Right ventricle myocardium superior (tissue), 1 donor: ENCODE measurements at places on chromosomes 1 and 21. TPM values are rescaled to one million over a fixed set of nuclear protein-coding genes. Genes with fewer than 3 reads are reported as not detected.
A peak's percentile ranks its signal among the peaks of the same experiment; 100 is the strongest.

DNA sequence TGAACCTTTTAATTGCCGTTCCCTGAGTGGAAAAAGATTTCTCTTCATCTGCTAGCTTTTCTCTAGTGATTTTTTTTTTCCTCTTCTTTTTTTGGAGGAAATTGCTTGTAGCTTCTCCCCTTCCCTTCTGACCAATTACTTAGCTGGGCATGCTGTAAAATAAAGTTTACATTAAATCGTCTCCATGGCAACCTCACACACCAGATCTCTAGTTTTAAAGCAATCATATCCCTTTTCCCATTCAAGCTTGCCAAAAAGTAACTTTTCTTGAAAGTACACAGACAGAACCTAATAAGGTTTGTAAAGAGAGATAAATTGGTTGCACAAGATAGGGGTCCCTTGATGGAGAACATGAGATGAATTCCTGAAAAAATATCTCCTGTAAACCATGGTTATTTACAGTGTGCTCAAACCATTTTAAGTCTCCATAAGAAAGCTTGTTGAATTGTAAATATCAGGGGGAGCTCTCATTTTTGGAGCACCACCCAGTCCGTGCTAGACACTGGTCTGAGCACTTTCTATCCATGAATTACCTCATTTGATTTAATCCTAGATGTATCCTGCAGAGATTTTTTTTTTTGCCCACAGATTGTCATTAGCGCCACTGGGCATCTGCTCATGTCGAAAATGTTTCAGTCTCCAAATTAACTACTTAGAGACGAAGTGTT is 32.6 kb upstream of the HTR1D start:
- no peak for DNase-seq

- peak; percentile 82 for DNase-seq
Measured at GRCh38 chr21:36134803-36135390, at the start of gene CBR3. Gene CBR3 (plus strand): TSS chr21:36135079. CDS start chr21:36135193, 114 bp downstream.

Gene IL10
- 0.43 TPM for total RNA-seq

Gene CLEC20A
- not detected for total RNA-seq

GRCh38 chr1:210315529-210315928 is 13.2 kb upstream of the HHAT start:
- DNase-seq: no peak

GRCh38 chr1:160560045-160560705 is 19.1 kb downstream of the CD84 start:
- no peak for DNase-seq

Gene S100A2
- total RNA-seq: 2.3 TPM

DNA sequence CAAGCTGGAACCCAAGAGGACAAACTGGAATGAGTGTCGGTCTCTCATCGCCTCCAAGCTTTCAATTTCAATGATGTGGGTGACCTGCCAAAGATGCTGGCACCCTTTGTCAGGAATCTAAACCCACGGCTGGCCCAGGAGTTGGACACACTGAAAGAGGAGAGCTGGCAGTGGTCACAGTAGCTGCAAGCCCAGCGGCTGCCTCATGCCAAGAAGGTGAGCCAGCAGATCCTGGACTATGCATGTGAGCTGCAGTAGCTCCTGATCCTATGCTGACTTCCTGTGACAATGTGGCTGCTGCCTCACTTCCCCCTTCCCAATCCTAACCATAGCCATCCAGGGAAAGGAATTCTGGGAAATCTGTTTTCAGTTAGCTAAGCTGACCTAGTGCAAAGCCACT is 117.0 kb upstream of the VAV3 start:
- no peak for DNase-seq

DNA sequence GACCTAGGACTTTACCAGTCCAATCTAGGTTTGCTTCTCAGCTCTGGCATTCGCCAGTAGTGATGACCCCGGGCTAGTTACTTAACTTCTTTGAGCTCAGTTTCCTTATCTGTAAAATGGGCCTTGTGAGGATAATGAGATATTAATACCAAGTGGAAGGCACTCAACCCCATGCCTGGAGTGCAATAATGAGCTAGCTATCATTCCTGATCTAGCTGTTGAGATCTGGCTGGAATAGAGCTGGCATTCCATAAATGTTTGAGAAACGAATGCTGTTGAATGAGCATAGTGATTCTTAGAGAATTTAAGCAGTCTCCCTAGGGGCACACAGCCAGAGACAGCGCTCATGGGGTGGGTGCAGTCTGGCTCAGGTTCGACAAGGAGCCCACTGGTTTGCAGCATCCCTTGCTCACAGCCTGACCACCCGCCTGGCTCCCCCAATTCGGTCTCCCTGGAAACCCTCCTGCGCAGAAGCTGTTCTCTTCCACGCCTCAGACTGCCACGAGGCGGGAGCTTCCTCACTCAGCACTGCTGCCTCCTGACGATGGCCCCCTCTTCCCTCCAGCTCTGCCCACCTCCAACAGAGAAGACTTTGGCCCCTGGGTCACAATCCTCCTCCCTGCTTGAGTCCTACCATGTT is 32.5 kb downstream of the DHCR24 start:
- no peak for DNase-seq

GRCh38 chr1:82991569-82991968 is 1007.4 kb downstream of the TTLL7 start:
- DNase-seq: no peak

DNA sequence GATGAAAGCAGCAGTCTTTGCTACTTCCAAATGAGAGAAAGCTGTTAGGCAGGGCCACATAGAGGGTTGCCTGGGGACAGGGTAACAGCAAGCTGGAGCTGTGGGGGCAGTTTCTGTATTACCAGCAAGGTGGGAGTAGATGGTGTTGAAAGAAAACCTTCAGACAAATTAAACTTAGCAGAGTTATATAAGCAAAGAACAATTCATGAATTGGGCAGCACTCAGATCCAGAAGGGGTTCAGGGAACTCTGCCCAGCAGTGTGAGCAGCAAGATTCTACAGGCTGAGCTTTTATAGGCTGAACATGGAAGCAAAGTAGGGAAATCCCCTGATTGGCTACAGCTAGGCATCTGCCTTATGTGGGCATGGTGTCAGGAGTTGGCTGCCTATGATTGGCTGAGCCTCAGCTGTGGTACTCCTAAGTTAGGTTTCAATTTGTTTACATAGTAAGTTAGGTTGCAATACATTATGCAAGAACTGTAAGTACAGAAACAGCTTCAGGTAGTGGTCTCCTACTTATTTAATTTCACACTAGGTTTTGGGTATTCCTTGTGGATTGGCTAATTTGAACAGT is 64.1 kb upstream of the TMPRSS2 start:
- no peak for DNase-seq

Gene ACOT11
- 38.5 TPM for total RNA-seq

- DNase-seq: no peak
Measured at GRCh38 chr1:5950201-5950895, 41.9 kb downstream of the NPHP4 start.

Gene RHOU
- 4.2 TPM for total RNA-seq

DNA sequence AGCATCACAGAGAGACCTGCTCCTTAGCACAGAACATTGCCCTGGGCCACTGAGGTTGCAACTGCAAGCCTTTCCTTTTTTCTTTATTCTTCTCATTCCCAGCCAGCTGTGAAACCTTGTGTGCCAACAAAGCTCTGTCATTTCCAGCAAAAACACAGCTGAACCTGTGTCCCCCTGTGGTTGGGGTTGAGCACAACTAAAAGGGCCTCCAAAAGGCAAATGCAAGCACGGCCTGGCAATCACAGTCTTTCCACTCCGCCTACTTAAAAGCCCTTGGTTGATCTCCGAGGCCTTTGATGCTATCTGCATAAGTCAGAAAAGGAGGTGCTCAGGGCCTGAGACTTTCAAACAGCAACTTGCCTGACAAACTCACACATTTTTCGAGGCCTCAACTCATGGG is 32.7 kb downstream of the SUSD4 start:
- DNase-seq: no peak

- DNase-seq: no peak
Measured at GRCh38 chr1:172357753-172358385, 62.6 kb upstream of the C1orf105 start.

- DNase-seq: no peak
Measured at GRCh38 chr1:210571356-210572284, 242.9 kb downstream of the HHAT start.

- no peak for DNase-seq
Measured at GRCh38 chr1:80023358-80023757, 1016.8 kb upstream of the ADGRL4 start.

Gene TBX19
- total RNA-seq: 0.40 TPM

DNA sequence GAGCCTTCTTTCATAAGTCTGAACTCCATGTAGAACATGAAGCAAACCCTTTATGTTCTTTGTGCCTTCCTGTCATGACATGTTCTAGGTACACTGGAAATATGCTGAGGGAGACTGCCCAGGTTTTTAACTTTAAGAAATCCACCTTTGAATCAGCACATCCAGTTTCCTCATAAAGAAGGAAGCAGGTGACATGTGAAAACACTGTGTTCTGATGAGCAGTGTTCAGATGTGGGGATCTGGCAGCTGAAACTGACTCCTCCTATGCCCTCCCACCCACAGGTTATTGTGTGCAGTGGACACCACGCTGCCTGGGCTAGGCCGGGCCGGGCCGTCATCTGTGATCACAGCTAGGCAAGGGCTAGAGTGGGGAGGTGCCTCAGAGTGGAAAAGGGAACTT is 51.1 kb downstream of the CNN3 start:
- no peak for DNase-seq

DNA sequence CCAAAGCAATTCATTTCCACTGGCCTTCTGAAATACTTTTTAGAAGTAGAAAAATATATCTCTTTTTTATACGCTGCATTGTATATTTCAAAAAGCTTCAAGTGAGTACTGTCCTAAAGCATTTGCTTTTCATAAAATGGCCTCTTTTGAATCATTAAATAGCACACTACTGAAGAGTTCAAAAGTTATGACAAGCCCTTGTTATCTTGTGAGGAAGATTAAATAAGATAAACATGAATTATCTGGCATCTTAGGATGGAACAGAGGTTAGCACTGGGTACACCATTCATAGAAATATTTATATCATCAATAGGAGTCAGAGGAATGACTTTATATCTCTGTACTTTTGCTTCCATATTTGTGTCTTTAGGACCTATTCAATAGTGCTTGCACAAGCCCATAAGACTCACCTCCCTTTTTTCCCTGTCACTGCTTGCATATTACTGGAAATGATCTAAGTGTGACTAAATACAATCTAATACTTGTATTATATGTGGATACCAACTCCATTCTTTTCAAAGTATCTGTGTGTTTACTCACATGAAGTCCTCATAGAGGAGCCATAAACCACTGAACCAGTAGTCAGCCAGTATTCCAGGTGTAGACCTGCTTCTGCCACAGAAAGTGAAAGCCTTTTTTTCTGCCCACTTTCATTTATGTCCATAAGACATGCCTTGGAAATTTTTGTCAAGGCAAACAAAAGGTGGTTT is 274.2 kb upstream of the C1orf105 start:
- DNase-seq: no peak

GRCh38 chr21:15108801-15109200 is 44.0 kb upstream of the NRIP1 start:
- no peak for DNase-seq

DNA sequence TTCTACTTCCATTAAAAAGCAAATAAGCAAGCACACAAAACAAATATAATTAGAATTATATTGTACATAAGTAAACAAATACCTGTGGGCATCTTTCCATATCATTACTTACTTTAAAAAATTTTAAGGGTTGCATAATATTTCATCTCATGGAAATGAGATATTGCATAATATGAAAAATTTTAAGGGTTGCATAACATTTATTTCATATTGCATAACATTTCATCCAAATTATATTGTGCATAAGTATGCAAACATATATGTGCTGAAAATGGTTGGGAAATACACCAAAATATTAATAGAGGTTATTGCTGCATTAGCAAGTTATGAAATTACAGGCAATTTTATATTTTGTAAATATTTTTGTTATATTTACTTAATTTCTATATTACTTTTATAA is 213.7 kb downstream of the KCNH1 start:
- DNase-seq: no peak

GRCh38 chr21:41899426-41900202 is 20.5 kb upstream of the PRDM15 start:
- DNase-seq: no peak

DNA sequence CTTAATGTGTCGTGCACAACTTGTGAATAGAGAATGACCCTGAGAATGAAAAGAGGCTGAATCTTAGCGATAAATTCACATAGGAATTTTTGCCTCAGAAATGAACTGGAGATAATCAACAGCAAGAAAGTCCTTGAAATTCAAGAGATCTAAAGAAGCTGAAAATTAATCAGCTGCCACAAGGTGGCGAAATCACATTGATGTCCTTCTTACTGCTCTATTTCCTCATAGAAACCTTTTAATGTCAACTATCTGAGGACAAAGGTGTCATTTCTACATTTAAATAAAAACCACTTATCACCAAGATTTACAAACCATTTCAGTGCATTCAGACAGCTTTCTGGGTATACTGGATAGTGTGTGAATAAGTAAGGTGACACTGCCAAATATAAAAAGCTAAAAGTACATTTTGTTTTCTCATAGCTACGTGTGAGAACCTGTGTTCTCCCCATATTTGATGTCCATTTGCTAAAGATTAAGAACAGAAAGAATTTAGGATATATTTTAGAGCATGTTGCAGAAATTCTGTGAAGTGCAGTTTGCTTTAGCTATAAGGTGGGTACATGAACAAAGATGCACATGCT is 485.3 kb upstream of the PTBP2 start:
- no peak for DNase-seq

DNA sequence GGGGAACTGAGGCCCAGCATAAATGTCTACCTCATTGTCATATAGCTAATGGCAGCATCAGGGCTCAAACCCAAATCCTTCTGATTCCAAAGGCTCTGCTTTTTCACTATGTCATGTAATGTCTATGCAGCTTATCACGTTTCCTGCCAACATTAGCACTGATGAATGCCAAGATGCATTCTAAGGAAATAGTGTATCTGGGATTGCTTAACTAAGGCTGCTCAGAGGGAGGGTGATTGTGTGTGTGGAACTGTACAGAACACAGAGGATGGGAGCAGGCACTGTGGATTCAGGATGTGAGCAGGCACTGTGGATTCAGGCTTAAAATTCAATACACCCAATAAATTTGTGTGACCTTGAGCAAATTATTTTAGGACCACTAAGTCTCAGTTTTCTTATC is 456.4 kb upstream of the DEPDC1 start:
- no peak for DNase-seq

Gene MRPS6
- 74.4 TPM for total RNA-seq

GRCh38 chr1:112564081-112564480 is 54.9 kb downstream of the ST7L start:
- no peak for DNase-seq

Gene PLPPR5
- total RNA-seq: not detected

GRCh38 chr21:30838536-30838935 is 9.0 kb upstream of the KRTAP7-1 start:
- no peak for DNase-seq

Gene SERTAD4
- total RNA-seq: 4.7 TPM

- DNase-seq: no peak
Measured at GRCh38 chr1:9615316-9616063, 26.8 kb downstream of the TMEM201 start.

- DNase-seq: no peak
Measured at GRCh38 chr1:58983633-58984245, 199.9 kb upstream of the JUN start.

Gene CFHR1
- total RNA-seq: not detected

Gene TTC24
- not detected for total RNA-seq

GRCh38 chr1:12417389-12417788 is 187.6 kb downstream of the VPS13D start:
- DNase-seq: no peak

Gene INKA2
- 28.4 TPM for total RNA-seq
